ENCODE measurements at places on chromosomes 1 and 21. TPM values are rescaled to one million over a fixed set of nuclear protein-coding genes. Genes with fewer than 3 reads are reported as not detected.

- no peak for DNase-seq
These were observed 6.5 kb upstream of the MFAP2 start for GRCh38 chr1:16986962-16987361.

- DNase-seq = no peak
These were observed 34.8 kb upstream of the RNF187 start for GRCh38 chr1:228452194-228453021.

DNA sequence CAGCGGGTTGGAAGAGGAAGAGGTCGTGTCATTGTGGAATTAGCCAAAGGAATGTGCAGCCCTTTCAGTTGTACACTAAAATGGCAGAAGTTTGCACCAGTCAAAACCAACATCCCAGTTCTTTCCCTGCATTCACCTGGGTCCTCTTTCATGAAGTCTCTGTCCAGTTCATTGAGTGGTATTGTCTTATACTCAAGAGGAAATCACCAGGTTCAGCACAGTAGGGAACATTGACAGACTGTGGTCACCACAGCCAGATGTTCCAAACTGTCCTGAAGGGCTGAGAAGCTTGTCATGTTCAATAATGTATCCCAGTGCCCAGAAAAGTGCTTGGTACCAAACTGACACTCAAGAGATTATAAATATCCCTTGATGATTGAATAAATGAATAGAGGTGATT is 131.6 kb downstream of the GLUL start:
- no peak for DNase-seq

DNA sequence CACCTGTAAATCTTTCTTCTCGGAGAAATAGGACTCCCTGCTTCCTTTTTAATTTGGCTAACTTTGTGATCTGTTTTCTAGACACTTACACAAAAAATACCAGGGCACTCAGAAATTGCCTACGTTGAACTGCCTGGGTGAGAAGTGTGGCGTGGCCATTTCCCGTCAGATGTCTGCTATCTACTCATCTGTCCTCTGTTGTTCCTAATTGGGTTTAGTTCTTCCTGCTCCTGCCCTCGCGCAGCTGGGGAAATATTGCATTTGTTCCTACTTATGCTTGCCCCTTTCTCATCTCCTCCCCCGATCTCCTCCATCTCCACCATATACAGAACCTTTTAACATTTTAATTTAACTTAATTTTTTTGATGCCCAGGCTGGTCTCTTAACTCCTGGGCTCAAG is 55.1 kb downstream of the CD58 start:
- no peak for DNase-seq

- no peak for DNase-seq
These were observed 123.7 kb upstream of the EDN2 start for GRCh38 chr1:41608211-41608610.

- no peak for DNase-seq
These were observed 120.8 kb upstream of the BMP8A start for GRCh38 chr1:39370602-39371001.

DNA sequence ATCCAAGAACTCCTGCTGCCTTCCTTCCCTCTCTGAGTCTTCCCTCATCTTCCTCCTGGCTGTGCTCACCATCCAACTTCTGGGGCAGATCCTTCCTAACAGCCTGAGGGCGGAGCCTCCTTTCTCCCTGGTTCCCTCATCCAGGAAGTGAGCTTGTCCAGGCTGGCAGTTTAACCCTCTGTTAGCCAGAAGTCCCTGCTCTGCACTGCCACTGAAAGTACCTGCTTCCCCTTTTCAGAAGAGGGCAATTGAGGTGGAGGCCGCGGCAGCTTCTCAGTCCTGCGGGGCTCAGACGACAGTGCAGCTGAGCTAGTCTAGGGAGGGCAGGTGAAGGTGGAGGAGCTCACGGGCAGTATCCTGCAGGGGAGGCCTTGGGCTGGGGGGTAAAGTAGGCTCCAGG is 149.1 kb downstream of the FCRL5 start:
- no peak for DNase-seq

DNA sequence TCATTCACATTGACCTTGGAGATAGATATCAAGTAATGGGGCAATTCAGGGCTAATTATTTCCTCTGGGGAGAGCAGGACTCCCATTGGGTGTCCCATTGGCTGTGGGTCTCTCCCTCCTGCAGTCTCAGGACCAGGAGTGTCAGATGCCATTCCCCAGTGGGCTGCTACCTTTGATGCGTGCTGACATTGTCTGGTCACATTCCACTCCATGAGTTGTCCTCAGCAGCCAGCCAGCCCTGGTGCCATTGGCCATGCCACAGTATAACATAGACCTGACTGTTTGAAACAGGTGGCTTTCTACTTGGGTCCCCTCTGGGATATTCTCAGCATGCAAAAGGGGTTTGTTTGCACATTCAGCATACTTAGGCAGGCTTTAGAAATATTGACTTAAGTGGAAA is 118.5 kb downstream of the MRPS6 start:
- DNase-seq = no peak

DNA sequence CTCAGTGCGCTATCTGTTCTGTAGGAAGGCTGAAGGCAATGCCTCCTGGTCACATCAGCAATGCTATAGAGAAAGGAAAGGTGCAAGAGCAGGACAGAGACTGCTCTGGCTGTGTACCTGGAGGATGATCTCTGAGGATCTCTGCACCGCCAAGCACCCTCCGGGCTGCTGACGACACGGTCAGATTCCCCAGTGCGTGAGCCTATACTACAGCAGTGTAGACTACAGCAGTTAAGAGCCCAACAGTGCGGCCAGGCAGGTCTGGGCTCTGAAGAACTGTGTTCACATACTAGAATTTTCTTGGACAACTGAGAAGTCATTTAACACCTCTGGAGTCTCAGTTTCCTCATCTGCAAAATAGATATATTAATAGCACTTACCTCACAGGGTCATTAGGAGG is 39.9 kb downstream of the ITPKB start:
- no peak for DNase-seq

GRCh38 chr1:245888809-245889208 is 618.3 kb downstream of the SMYD3 start:
- DNase-seq = no peak

DNA sequence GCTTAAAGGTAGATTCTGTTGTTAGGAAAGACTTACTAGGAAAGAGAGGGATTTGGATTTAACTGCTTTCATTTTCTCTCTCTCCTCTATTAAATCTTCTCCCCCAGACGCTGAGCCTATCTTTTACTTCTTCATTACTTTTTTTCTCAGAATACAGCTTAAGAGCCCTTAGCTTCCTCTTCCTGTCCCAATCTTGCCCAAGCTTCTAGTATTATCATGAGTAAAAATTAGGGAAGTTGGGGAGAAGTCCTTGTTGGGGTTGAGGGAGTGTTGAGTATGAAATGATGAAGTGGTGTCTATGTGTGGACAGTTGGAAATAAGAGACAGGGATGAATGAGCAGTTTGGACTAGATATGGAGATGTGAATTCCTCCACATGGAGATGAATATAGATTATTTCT is 35.0 kb downstream of the ACP6 start:
- DNase-seq = no peak

GRCh38 chr21:19999369-20000272 is 998.6 kb upstream of the NCAM2 start:
- no peak for DNase-seq

DNA sequence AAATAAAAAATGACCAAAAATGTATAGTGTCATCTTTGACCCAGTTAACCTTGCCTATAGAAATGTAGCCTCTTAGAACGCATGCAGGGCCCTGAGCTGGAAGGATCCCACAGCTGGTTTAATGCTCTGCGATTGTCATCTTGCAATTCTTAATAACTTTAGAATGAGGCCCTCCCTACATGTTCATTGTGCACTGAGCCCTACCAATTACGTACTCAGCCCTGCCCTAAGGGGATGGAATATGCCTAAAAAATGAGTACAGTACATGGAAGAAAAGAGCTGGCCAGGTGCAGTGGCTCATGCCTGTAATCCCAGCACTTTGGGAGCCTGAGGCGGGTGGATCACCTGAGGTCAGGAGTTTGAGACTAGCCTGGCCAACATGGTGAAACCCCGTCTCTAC is 57.8 kb upstream of the BCAR3 start:
- DNase-seq = no peak

DNA sequence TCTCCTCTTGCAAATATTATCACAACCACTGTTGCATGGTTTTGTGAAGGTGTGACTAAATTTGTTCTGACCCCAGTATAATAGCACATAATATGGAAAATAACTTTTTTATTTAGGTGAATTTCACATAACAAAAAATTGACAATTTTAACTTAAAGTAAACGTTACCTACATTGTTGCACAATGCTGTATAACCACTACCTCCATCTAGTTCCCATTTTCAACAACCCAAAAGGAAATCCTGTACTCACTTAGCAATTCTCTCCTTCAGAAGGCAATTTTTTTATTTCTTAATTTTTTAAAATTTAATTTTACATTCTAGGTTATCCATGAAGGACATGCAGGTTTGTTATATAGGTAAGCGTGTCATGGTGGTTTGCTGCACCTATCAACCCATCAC is 95.2 kb downstream of the KCNJ6 start:
- no peak for DNase-seq

DNA sequence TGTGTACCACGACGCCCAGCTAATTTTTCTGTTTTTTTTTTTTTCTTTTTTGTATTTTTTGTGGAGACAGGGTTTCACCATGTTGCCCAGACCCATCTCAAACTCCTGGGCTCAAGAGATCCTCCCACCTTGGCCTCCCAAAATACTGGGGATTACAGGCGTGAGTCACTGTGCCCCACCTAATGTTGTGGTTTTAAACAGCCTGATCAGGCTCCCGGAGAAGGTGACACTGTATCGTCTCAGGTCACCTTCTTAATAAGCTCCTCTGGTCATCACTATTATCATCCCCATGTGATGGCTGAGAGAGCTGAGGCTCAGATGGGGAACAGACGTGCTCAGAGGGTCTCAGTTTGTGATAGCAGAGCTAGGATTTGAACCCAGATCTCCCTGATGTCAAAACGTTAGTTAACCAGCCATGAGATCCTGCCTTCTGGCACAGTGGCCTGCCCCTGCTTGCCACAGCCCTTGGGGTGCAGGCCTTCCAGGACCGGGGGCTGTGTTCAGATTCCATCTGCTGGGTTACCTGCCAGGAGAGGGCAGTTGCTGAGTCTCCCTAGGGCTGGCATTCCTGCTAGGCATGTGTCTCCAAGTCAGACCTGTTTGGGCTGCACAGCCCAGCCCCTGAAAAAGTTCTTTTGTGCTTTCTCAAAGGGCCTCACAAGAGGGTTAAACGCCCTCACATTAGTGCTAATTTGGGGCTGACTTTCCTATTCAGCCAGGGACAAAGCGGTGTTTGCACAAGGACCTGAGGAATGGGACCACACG is 32.7 kb upstream of the GRHL3 start:
- no peak for DNase-seq

DNA sequence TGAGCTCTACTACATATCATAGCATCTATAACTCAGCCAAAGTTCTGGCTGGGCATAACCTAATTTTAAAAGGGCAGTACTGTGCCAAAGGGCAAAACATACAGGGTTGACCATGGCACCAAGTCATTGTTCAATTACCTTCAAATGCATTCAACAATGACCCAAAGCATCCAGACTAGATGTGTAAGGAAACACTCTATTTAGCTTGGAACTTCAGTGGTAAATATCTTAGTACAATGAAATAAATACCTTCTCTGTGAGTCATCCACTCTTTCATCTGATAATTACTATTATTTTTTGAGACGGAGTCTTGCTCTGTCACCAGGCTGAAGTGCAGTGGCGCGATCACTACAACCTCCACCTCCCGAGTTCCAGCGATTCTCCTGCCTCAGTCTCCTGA is 70.0 kb downstream of the NVL start:
- DNase-seq = no peak

DNA sequence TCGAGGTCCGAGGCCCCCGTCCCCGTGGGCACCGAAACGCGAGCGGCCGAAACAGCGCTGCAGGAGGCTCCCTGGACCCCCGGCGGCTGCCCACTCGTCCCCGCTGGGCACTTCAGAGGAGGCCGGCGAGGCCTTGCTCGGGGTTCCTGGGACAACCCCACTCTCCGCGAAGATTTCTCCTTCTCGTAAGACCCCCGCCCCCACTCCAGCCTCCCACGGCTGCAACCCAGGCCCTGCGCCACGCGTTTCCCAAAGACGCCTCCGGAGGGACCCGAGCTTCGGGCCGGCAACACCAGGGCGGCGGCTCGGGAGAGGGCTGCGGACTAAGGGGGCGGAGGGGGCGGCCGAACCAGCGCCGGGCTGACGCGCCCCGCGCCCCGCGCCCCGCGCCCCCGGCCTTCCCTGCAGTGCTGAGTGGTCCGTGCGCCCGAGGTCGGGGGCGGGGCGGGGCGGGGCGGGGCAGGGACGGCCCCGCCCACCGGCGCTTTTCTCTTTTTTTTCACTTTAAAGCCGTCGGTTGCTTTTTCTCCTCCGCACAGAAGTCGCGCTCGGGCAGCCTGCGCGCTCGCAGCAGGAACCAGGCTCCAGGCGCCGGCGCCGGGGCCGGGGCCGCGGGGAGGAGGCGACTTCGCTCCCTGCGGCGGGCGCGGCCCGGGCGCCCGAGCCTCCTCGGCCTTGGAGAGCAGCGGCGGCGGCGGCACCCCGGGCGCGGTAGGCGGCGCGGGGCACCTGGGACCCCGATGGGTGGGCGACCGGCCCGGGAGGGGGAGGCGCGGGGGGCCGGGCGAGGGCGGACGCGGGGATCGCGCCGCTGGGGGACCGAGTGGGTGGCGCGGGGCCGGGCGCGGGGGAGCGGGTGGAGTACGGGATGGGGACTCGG is at the start of gene SPSB1:
SPSB1 (plus strand) TSS at position 534 of the 880 bp plus-strand sequence. CDS start 62,998 bp downstream, outside the sequence.
- no peak for DNase-seq

GRCh38 chr1:25425098-25426085 is 4.8 kb upstream of the RHCE start:
- DNase-seq = no peak

- no peak for DNase-seq
These were observed 153.5 kb upstream of the GALNT2 start for GRCh38 chr1:229913489-229913888.

DNA sequence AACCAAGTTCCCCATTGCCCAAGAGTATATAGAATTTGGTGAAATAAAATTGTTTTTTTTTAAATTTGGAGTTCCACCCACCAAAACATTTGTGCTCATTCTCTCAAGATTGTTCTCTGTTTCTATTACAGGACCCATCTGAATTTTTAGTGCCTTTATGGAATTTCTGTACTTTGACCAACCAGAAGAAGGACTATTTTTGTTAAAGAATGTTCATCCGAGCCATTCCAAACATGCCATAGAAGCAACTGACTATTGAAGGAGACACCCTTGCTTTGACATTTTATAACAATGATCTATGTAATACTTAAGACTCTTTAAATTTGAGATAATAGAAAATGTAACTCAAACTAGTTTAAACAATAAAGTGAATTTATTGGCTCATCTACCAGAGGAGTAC is 655.7 kb upstream of the ADAMTS5 start:
- no peak for DNase-seq

Gene OBSCN
- polyA plus RNA-seq = 20.2 TPM

Gene GPR157
- polyA plus RNA-seq = 1.5 TPM

Gene OPRD1
- 0.33 TPM for polyA plus RNA-seq

Gene CELSR2
- polyA plus RNA-seq = 28.6 TPM

Gene CD48
- 2.0 TPM for polyA plus RNA-seq

Gene TCHH
- polyA plus RNA-seq = 0.06 TPM

Gene MFAP2
- 186 TPM for polyA plus RNA-seq

Gene LCE2A
- not detected for polyA plus RNA-seq
